CD4-positive, alpha-beta T cell treated with Interleukin-2 at 100 ng/mL for 4 hours (primary cell): ENCODE measurements at places on chromosomes 1 and 21.
A peak's percentile ranks its signal among the peaks of the same experiment; 100 is the strongest.

- no peak for DNase-seq
Measured at GRCh38 chr21:42287193-42288083, 27.8 kb downstream of the TFF3 start.

DNA sequence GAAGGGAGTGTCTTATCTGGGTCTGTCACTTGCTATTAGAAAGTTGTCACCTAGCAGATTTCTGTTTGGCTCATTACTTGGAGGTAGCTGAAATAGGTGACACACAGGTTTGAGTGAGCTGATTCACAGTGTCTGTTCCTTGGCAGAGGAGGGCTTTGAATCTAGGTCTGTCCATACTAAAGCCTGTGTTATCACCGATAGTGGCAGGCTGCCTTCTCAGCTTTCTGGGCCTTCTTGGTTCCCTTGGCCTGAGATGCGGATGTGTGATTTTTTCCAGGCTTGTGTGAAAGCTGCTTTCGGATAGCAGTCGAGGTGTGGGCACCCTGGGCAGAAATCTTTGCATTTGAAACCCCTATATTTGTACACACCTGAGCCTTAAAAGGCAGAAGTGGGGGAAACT is 73.9 kb downstream of the ACTL8 start:
- no peak for DNase-seq

GRCh38 chr1:27992276-27992675 is 32.5 kb downstream of the XKR8 start:
- peak; percentile 63 for DNase-seq

DNA sequence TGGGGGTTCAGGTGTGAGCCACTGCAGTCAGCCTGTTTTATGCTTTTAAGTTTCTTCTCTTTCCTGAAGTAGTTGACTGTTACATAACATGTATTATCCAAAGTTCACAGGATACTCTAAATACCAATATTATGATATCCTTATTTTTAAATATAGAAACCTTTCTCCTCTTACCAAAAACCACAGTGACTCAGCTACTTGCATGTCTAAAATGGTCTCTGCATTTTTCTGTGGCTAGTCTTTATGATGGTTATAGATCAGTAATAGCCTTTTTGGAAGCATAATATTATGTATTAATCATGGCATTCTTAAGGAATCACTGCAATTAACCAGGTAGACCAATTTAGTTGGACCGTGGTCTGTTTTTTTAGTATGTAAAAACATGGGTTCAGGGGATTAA is 210.8 kb upstream of the CACYBP start:
- no peak for DNase-seq

GRCh38 chr1:217134857-217135568 is 411.8 kb upstream of the ESRRG start:
- no peak for DNase-seq

DNA sequence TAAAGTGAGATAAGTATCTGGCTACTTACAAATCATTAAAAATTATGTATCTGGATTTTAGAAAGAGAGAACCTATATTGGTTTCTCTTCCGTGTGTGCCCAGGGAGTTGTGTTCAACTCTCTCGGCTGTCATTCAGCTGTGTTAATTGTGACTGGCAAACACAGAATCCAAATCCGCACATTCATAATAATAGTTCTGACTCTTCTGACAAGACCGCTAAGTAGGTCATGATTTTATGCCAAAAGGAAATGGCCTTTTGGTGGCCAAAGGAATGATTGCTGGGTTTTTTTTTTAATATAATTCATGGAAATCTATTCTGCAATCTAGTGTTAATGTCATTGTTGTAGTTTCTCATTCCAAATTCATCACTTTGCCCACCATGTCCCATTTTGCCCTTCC is 110.7 kb downstream of the AK5 start:
- no peak for DNase-seq

- DNase-seq: no peak
Measured at GRCh38 chr1:58726581-58726980, 26.7 kb upstream of the MYSM1 start.

DNA sequence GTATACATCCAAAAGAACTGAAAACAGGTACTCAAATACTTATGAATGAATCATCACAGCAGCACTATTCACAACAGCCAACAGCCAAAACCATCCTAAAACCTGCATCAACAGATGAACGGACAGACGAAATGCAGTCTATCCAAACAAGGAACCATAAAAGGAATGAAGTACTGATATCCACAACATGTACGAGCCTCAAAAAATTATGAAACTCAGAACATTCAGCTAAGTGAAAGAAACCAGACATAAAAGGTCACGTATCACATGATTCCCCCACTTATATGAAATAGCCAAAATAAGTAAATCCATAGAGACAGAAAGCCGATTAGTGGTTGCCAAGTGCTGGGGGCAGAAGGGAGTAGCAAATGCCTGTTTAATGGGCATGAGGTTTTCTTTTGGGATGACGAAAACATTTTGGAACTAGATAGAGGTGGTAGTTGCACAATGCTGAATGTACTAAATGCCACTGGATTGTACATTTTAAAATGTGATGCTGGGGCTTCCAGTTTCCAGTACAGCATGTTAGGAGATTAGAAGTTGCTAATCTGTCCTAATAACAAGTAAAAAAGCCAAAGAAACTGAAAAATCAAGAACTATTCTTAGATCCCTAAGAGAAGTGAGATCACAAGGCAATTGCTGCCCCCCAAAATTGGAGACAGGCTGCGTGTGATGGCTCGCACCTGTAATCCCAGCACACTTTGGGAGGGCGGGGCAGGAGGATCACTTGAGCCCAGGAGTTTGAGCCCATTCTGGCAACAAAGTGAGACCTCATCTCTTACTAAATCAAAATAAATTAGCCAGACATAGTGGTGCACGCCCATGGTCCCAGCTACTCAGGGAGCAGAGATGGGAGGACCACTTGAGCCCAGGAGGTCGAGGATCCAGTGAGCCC is 25.3 kb downstream of the CLSTN1 start:
- no peak for DNase-seq

DNA sequence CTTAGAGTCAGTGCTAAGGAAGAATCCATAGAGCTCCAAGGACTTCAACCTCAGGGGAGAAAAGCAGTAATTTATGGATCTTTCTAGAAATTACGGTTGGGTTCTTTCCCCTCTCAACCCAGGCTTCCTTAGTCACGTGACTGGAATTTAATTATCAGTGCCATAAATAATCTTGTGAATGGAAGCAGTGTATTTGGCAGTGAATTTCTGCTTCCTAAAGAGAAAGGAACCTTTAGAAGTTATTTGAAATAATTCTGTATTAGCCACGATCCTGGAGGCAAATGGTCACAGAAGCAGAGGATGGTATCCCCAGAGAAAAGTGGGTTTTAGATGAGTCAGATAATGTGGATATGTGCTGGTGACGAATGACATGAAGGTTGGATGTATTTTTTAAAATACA is 89.6 kb downstream of the NFIA start:
- DNase-seq: no peak

- no peak for DNase-seq
Measured at GRCh38 chr1:37394574-37395464, 79.6 kb upstream of the ZC3H12A start.

DNA sequence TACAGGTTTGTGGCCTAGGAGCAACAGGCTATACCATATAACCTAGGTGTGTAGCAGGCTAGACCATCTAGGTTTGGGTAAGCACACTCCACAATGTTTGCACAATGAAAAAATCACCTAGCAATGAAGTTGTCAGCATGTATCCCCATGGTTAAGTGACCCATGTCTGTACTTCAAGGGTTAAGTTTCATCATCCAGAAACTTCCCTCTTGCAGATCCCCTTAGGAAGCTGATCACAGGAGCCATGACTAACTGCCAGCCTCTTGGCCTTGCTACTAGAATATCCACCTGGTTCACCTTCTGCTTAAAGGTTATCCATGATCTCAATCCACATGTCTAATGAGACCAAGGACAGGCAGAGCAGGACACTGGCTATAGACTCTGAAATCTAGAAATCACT is 3.5 kb upstream of the UBXN10 start:
- DNase-seq: no peak

- DNase-seq: no peak
Measured at GRCh38 chr1:173823781-173824314, 625 bp upstream of the DARS2 start.

DNA sequence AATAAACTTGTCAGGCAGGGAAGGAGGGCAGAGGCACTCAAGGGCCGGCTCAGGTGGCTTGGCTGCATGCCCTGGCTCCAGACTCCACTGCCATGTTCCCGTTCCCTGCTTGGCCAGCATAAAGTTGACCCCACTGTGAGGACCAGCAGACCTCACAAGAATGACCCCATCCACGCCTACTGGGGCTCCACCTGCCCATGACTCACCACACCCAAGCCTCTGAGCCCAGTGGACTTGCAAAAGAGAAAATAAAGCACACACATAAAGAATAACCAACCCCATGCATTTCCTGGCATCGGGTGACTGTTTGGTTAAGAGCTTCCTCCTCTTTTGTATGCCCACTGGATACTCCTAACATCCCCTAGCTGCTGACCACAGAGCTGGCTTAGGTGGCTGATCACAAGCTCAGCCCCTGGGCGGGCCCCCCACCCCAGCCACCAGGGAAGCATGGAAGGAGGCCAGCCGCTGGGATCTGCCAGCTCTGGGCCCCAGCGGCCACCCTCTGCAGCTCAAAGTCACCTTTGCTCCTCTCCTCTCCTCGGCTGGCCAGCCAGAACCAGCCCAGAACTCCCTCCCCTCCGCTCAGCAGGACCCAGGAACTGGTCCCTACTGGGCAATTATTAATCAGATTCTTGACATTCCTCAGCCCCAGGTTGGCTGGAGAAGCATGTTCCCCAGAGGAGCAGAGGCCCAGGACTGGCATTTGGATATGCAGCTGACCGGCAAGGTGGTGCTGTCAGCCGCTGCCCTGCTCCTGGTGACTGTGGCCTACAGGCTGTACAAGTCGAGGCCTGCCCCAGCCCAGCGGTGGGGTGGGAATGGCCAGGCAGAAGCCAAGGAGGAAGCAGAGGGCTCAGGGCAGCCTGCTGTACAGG is at the start of gene KLHDC7A:
Gene KLHDC7A, plus strand, starts transcription at position 616 of the 875 bp plus-strand sequence. Its CDS starts 52 bp downstream, at position 668.
- no peak for DNase-seq
